H4 (cell line): ENCODE measurements at places on chromosomes 7 and 10. TPM values are rescaled to one million over a fixed set of nuclear protein-coding genes. Genes with fewer than 3 reads are reported as not detected.

The APBB1IP gene
- not detected in 2 replicates for total RNA-seq

DNA sequence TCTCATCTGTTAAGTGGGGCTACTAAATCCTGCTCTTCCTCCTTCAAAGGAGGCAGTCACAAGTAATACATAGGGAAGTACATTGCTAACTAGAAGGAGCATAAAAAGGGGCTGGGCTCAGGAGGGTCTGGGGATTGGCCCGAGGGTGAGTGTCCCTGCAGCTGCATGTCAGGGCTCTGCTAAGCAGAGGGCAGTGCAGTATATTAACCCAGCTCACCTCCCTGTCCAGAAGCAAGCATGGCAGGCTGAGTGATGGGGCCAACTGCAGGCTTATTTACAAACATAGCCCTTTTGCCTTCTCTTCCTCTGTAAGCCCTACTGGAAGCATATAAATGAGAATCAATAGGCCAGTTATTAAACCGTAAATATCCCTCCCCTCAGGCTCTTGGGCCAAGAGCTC is 143.2 kb upstream of the PCBD1 start:
- DNase-seq = no peak

GRCh38 chr7:71735961-71736556 is 604.1 kb downstream of the GALNT17 start:
- peak; percentile 77 for DNase-seq

DNA sequence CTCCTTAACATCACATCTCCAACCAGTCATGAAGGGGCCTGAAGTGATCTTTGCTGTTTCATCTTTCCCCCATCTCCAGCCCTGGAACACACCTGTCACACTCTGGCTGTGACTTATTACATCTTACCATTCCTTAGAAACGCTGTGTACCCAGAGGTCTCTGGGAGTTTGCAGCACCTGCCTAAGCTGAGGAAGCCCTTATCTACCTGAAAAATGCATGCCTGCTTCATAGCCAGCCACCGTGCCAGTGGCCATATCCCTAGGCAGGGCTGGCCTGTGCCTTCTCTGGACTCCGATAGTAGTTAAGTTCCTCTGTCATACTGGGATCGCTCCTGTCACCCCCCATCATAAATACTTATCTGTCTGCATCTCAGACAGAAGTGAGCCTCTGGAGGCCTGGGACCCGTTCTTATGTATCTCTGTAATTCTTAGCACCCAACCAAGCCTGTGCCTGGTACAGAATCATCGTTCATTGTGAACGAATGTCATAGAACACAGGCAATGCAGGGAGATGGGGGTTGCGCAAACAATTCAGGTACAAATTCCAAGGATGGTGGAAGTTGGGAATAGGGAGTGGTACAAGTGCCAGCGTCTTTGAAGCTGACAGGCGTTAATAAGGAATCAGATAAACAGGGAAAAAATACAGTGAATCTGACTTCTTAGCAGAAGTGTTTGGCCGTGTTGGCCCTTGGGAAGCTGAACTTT is 254.6 kb downstream of the CAMK1D start:
- no peak for DNase-seq

- peak; percentile 74 for DNase-seq
Measured at GRCh38 chr10:127694580-127695193, 42.3 kb upstream of the FOXI2 start.

DNA sequence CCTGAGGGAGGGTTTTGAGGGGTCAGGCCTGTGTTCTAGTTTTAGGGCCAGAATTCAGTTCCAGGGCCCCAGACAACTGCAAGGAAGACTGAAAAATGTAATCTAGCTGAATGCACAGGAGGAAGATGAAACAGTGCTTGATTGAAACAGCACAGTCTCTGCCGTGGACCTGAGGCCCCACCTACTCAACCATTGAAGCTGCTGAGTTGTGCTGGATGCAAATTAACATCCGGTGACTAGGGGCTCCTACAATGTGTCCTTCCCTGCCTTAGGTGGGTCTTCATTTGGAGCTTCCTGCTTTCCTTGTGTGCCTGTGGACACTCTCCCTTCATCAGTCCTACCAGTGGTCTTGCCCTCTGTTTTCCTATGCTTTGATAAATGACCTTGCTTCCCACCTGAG is 5.7 kb downstream of the GLRX3 start:
- no peak for DNase-seq

The ATG9B gene
- total RNA-seq = 0.17 TPM in 1 of 2 replicates, not detected in the other

The LIPJ gene
- not detected in 2 replicates for total RNA-seq

DNA sequence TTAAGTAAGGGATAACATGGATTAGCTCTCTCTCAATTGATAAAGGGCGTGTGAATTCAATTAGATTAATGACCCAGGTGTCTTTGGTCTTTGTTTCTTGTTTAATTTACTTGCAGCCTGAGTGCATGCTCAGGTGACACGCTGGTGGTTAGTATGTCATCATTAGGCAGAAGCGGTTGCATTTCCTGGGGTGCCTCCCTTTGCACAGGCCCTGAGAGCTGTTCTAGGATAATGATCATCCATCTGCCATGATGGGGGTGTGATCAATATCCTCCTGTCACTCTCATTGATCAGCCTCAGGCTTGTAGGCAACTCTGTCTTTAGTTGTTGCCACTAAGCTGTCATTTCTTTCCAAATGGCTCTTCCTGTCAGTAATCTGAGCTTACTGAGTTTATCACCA is 99.6 kb upstream of the NPS start:
- no peak for DNase-seq
